ENCODE measurements at places on chromosomes 3 and 15.

DNA sequence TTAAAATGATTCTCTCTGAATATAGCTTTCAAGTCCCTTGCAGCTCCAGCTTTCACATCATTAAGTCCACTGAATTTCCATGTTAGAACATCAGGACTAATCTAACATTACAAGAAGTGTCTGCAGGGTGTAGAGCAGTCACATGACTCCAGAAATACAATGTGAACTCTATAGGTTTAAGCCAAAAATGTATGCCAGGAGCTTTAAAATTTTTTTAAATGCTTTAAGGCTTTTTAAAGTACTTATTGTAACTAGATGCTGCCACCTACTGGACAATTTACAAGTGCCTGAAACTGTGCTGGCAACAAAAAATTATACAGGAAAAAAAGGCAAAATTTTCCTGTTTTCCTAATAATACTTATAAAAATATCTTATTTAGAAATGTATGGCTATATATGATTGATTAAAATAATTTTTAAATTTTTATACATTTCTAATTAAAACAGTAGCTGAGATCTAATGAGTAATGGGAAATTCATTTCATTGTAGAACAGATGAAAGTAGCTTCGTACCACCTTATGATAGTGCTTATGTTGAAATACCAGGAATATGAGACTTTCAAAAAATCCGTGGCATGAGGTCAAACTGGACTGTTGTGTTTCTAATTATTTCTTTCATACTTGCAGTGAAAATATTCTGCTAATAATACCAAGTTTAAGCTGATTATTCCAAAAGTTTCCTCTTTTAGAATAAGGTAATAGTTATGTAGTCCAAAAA lies 25.7 kb downstream of the FSIP1 start:
- DNase-seq = no peak

GRCh38 chr3:133706033-133706432 lies 40.2 kb upstream of the TF start:
- no peak for DNase-seq

DNA sequence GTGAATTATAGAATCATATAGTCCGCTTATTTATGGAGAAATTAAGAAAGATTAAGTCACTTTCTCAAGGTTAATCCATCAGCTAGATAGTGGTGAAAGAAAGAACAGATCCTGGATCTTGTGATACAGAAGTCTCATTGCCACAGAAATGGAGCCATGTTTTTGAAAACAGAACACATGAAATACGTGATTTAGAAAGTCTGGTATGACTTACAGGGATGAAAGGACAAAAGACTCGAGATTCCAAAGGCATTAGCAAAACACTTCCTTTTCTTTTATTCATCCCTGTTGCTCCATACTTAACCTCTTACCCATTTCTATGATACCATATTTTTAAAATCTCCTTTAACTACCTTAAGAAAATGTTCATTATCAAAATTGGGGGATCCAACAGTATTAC lies 40.0 kb upstream of the TEX9 start:
- DNase-seq = no peak

GRCh38 chr3:75001330-75001729 lies 386.9 kb upstream of the CNTN3 start:
- no peak for DNase-seq

DNA sequence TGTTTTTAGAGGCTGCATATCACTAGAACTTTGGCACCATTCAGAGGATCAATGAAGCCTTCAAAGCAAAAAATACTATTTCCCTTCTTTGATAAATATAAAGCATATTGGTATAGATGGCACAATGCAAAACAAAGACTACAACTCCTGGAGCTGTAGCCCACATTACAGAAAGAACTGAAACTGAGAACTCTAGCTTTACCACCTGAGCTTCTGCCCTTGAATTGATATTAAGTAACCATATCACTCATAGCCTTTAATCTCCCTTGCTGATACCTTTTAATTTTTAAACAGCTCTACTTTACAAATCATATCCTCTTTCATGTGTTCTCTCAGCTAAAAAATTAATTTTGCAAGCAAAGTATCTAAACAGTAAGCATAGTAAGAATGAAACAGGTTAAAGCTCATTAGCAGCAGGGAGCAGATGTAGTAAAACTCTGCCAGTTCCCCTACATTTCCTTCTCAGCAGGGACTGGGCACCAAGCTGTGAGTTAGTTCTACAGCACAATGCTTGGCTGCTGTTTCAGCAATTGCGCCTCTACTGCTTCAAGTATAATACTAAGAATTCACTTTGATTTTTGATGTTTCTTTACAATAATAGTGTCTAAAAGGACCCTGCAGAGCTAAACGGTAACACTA lies 97.9 kb upstream of the NANOGP8 start:
- no peak for DNase-seq

DNA sequence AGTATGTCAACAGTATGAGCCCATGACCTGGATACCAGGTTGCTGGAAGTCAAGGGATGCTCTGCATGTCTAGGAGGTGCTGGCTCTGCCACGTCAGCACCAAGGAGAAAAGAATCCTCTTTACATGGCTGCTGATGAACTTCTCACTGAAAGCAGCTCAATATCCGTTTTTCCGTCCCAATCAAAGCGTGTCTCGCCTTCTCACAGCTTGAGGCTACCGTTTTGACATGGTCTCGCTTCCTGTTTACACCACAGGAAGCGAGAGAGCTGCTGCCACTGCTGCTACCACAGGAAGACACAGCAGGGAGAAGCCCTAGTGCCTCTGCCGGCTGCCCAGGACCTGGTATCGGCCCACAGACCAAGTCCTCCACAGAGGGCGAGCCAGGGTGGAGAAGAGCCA lies 27.3 kb downstream of the STARD5 start:
- DNase-seq = peak; percentile 65

DNA sequence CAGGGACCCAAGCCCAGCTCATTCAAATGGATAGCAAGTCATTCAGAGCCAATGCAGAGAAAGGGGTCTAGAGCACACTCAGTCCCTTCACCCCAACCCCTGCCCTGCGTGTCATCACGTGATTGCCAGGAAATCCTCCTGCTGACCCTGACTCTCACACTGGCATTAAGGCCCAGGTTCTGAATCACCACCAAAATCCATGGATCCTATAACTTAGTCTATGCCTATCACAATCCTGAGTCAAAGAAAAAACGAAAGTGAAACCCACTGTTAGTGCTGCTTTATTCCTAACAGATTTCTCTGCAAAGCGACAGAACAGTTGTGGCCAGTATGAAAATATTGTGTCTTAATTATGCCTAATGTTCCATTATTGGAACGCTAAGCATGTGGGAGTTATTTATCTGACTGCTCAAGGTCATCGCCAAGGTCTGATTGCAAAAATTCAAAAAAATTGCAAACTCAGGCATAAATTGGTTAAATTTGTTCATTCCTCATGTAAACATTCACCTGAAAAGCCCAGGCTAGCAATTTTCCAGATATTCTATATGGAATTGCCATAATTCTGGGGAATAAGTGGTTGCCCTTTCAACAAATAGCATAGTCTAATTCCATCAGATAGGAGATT lies 108.7 kb upstream of the EIF1B start:
- no peak for DNase-seq

GRCh38 chr3:141337523-141337854 lies 30.8 kb upstream of the ZBTB38 start:
- no peak for DNase-seq

- no peak for DNase-seq
Measured at GRCh38 chr3:2262204-2262603, 163.5 kb downstream of the CNTN4 start.

All from left colon (tissue), 2 donors.